Suppressor macrophage treated with lipopolysaccharide for 4 hours (primary cell): ENCODE measurements at places on chromosomes 2 and 18.
A peak's percentile ranks its signal among the peaks of the same experiment; 100 is the strongest.

GRCh38 chr2:46909771-46910419 lies 5.7 kb downstream of the MCFD2 start:
- peak; percentile 35 for DNase-seq

DNA sequence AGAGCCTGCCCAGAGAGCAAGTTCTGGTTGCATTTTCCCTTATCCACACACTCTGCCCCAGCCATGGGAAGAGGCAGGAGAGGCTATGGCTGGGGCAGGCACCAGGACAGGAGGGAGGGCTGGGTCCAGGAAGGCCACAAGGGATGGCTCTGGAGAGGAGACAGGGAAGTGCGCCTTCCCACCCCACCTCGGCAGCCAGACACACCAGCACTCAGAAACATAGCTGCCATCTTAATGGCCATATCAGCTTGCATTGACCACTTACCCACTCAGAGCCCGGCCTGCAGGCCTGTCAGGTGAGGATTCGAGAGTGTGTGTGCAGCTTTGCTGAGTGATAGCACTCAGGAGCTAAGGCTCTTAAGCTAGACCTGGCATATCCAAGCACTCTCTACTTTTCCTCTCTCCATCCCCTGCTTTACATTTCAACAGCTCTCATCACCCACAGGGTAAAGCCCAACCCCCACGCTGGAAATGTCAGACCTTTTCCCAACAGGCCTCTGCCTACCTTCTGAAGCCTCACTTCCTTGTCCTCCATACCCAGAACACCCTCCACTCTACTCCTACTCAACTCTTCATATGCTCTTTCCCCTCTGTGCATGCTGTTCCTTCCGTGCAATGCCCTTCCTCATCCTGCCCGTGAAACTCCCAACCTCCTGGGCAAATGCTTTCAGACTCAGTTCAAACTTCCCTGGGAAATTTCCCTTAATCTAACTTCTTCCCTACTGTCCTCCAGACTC lies 147.9 kb downstream of the TNS1 start:
- DNase-seq = no peak

- DNase-seq = peak; percentile 6
Measured at GRCh38 chr2:201500534-201500933, 49.0 kb downstream of the STRADB start.

DNA sequence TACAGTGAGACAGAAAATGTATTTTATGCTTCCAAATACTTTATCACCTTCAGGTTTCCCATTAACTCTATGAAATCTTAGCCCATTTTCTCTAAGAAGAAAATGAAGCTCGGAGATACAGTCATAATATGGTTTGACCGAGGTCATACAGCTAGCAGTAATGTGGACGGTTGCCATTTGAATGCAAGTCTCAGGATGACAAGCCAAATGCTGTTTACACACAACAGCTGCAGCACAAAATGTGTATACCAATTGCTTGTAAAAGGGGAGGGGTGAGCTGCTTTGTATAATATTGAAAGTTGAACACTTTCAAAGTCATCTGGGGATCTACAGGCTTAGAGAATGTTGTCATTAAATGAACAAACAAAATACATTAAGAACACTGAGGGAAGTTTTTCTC lies 93.8 kb upstream of the FSIP2 start:
- no peak for DNase-seq
